ENCODE measurements at places on chromosomes 12 and 14. TPM values are rescaled to one million over a fixed set of nuclear protein-coding genes. Genes with fewer than 3 reads are reported as not detected.

The IL26 gene
- not detected for total RNA-seq

The ATF1 gene
- total RNA-seq, result 65.4 TPM

The DPF3 gene
- total RNA-seq, result 3.0 TPM

The FAM90A1 gene
- not detected for total RNA-seq

The REP15 gene
- total RNA-seq, result 3.5 TPM

The TEX52 gene
- not detected for total RNA-seq

The PLA2G1B gene
- total RNA-seq, result not detected

The SPTB gene
- 1.9 TPM for total RNA-seq

DNA sequence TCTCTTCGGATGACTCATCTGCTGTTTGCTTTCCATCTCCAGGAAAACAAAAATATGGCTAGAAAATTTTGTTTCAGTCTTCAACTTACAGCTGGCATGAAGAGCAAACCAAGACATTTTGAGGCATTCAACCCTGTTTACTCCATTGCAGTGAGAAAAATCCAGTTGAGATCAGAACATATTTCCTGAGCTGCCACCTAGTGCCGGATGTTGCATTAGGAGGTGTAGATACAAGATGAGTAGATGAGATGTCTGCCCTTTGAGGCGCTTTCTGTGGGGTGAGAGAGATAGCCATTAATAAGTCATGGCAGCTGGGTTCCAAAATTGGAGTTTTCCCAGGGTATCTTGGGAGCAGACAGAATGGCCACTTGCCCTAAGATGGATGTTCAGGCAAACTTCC, 171.1 kb downstream of the PRKCH start:
- no peak for DNase-seq

- no peak for DNase-seq
Observed at GRCh38 chr12:122856999-122857671, 21.9 kb downstream of the HIP1R start.

DNA sequence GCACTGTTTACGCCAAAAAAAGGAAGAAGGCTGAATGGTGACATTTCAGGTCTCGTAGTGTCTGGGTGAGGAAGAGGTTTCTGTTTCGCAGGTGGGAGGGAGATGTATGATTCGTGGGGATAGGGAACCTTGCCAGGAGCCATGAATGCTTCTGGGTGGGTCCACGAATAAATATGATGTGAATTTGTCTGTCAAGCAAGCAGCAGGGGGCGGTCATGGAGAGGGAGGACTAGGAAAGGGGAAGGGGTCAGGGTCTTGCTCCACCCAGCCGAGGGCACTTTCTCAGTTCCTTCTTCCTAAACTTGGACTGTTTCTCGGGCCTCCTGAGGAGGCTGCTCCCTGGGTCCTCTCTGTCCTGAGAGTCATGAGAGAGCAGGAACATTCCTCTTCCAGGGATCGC, 72.5 kb downstream of the LGMN start:
- DNase-seq, result no peak

DNA sequence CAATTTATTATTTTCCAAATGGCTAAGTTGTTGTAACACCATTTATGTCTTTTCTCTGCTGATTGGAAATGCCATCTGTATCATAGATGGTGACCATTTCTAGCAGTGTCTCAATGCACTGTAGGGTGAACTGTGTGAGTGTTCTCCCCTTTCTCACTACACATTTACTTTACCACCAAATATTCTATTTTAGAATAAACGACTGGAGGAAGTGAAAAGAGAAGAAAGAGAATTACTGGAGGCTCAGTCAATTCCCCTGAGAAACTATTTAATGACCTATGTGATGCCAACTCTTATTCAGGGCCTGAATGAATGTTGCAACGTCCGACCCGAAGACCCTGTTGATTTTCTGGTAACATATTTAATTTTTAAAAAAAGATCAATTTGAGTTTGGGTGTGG, 15.5 kb upstream of the PAPOLA start:
- DNase-seq, result no peak

GRCh38 chr14:27181333-27181732, 583.5 kb upstream of the NOVA1 start:
- no peak for DNase-seq

DNA sequence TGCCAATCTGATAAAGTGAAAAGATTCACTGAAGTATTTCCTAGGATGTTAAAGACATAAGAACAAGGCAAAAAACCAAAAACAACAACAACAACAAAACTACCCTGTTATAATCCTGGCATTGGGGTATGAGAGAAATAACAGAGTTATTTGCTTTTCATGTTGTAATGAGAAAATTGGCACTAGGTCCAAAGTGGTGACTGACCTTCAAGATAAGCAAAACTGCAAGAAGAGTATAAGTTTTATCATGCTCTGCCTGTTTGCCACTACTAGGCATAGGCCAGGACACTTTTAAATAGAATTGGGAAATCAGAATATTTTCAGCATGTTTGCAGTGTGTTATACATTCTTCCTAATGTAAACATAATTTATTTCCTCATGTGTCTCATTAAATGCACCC, 140.1 kb upstream of the CPM start:
- no peak for DNase-seq

GRCh38 chr12:23493672-23494071, 455.8 kb downstream of the SOX5 start:
- peak; percentile 2 for DNase-seq

GRCh38 chr14:85508863-85509262, 21.1 kb upstream of the FLRT2 start:
- no peak for DNase-seq

- no peak for DNase-seq
Observed at GRCh38 chr12:3743803-3744202, 9.1 kb downstream of the CRACR2A start.

GRCh38 chr12:53334822-53335221, 1.3 kb downstream of the SP7 start:
- DNase-seq, result no peak

- no peak for DNase-seq
Observed at GRCh38 chr14:24851837-24852236, 198.1 kb downstream of the STXBP6 start.

DNA sequence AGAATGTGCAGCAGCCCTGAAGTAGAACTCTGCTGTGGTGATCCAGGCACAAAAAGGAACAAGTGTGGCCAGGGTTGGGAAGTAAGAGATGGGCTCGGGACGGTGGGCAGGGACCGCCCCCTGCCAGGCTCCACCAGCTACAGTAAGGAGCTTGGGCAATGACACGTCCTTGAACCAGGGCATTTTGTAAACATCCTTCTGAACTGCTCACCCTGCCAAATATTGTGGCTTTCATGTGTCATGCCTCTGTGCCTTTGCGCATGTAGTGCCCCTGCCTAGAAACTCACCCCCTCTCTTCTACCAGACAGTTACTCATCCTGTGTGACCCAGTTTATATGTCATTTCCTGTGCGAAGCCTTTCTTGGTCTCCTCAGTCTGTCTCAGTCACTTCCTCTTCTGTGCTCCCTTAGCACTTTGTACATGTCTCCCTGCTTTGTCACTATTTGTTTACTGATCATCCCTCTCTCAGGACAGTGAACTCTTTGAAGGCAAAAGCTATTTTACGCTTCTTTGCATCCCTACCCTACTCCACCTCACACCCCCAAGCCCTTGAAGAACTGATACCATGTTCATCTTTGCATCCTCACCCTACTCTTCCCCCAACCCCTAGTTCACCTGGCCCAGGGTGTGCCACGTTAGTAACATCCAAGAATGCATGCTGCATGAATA, 108.9 kb upstream of the PLEKHG7 start:
- peak; percentile 98 for DNase-seq

DNA sequence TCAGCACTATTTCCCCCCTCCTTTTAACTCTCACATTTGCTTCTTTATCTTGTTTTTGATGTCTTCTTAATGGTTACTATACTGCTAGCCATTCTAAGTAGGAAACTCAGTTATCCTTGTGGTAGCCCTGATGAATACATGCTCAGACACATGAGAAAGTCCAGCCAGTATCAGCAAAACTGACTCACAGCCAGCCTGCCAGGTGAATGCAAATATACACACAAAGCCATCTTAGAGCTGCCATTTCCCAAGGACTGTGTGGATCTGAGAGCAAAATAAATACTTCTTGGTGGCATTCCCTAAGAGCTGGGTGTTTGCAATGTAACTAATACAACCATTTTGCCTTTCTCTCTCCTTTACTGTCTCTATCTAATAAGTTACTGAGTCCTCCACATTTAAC, 455.2 kb downstream of the CCER1 start:
- no peak for DNase-seq

- DNase-seq, result no peak
Observed at GRCh38 chr14:104284636-104285507, 146.5 kb downstream of the KIF26A start.

- DNase-seq, result no peak
Observed at GRCh38 chr12:49897276-49897675, 6.4 kb downstream of the FAIM2 start.

Measured in HT1080 (cell line).